ENCODE measurements at places on chromosomes 11 and 22.
A peak's percentile ranks its signal among the peaks of the same experiment; 100 is the strongest.

- peak; percentile 17 for DNase-seq
These were observed 143.2 kb upstream of the GRIA4 start for GRCh38 chr11:105466582-105467228.

GRCh38 chr11:72876147-72876546 is 61.9 kb downstream of the ATG16L2 start:
- DNase-seq = no peak

DNA sequence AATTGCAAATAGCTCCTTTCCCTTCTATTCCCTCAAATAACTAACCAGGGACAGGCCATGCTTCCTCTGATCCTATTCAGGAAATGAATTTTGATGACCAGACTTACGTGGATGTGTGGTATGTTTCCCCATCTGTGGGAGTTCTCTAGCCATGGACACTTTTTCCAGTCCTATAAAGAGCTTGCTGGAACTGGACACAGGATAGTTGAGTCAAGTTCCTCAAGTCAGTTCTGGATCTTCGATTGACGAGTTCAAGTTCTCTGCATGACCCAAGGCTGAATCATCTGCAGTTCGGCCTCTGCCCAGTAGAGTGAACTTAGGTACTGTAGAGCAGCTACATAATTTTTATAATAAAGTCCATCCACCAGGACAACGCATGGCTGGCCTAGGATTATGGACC is 52.7 kb upstream of the CCND1 start:
- peak; percentile 73 for DNase-seq

DNA sequence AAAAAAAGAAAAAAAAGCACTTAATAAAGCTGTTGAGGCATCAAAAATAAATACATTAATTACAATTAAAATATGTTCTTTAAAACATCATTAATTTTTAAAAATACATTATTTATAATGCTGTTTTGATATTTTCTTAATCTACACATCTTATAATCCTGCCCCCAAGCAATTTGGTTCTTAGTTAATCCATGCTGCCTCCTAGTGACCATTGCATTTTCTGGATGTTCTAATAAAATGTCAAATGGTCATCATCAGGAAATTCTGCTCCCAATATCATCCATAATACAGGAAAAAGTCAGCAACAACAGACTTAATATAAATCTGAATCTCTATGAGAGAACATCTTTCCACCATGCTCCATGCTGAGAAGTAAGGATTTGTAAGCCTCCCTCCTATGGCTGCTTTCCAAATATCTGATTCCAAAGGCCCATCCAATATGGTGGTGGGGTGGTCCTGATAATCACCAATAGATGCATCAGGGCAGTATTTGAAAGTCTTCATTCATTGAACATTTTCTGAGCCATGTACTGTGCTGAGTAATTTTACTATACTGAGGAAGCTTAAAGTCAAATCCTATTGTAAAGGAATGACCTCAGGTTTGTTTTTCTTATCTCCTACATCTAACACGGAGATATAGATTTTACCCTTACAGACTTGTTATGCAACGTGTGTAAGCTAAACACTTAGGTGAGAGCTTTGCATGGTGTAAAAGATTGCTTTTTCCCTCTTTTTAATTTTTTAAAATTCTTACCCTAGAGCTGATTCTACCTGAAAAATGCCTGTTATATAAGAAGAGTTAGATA is 124.7 kb upstream of the BMAL1 start:
- peak; percentile 33 for DNase-seq

GRCh38 chr11:119403021-119403420 is 20.0 kb downstream of the THY1 start:
- DNase-seq = no peak

DNA sequence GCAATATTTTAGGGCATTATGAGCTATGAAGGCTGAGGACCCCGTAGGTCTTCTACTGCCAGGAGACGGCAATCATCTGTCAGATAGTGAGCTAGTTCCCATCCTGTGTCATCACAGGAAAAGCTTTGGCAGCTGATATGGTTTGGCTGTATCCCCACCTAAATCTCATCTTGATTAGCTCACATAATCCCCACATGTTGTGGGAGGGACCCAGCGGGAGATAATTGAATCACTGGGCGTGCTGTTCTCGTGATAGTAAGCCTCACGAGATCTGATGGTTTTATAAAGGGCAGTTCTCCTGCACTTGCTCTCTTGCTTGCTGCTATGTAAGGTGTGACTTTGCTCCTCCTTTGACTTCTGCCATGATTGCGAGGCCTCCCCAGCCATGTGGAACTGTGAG is 18.1 kb downstream of the CSRP3 start:
- DNase-seq = no peak

DNA sequence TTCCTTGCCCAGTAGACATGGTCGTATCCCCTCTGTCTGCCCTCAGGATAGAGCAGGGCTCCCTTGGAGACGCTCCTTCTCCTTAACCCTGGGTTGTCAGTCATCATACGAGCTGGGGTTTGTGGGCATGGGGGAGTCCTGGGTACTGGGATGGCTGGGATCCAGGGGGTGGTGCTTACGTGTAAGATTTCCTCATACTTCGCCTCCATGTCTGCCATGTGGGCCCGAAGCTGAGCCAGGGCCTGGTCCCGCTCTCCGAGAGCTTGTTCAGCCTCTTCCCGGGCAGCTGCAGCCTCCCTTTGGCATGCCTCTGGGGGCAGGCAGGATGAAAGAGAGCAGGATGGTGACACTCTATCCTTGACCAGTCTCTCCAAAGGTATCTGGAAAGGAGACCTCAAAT is 5.3 kb downstream of the NHERF4 start:
- no peak for DNase-seq

GRCh38 chr11:109300211-109300610 is 121.8 kb upstream of the C11orf87 start:
- DNase-seq = no peak

GRCh38 chr11:94803491-94803890 is 35.3 kb downstream of the AMOTL1 start:
- DNase-seq = no peak

GRCh38 chr22:17266251-17266971 is 47.2 kb upstream of the ADA2 start:
- DNase-seq = no peak

- no peak for DNase-seq
These were observed 58.0 kb upstream of the CCND1 start for GRCh38 chr11:69582756-69583467.

GRCh38 chr22:47101321-47101885 is 339.0 kb downstream of the TBC1D22A start:
- no peak for DNase-seq

- no peak for DNase-seq
These were observed 130.9 kb downstream of the BBOX1 start for GRCh38 chr11:27171376-27171958.

DNA sequence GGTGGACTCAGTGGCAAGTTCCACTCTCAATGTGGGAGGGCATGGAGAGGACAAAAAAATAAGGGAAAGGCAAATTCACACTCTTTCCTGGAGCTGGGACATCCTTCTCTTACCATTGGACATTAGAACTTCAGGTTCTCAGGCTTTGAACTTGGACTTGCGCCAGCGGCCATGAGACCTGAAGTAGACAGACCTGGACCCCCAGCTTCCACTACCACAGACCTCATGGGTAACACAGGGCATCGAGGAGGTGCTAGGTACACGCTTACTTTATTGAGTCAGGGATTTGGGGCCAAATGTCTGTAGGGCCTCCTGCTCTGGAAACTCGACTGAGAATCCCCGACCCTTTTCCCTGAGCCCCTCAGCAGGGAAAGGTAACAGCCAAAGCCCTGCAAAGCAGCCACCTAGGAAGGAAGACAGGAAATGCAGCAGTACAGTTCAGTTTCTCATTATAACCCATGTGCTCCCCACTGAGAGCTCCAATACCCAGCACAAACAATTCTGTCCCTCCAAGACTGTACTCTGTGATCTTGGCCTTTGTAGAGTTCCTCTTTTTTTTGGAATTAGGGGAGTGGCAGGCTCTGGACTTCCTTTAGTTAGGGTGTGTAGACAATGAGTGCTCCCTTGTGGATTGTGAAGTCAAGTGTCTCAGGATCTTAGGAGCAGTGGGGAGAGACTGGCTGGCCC is 5.7 kb downstream of the CHRNA10 start:
- no peak for DNase-seq

DNA sequence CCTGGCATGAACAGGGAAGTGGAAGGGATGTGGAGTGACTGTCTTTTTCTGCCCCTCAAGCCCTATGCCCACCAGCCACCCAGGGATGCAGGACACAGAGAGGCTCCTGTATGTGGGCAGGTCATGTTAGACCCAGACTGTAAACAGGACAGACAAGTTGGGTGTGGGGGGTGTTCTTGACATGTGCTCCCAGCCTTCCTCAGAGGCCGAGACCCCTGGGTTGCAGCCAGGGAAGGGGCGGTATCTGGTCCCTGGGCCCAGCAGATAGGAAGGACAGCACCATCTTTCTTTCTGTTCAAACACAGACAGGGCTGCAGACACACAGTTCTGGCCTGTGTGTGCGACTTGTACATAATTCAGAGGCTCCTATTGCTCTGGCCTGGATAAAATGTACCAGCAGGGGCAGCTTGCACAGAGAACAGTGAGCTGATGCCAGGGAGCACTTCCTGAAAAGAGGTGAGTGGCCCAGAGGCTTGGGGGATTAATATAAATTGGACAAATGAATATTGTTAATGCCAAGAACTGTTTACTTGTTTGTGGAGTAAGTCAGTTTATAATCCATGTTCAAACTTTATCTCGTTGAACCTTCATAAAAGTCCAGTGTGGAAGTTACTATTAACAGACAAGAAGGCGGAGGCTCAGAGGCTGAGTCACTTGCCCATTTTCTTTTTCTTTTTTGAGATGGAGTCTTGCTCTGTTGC is 16.6 kb downstream of the GDPD5 start:
- DNase-seq = no peak

DNA sequence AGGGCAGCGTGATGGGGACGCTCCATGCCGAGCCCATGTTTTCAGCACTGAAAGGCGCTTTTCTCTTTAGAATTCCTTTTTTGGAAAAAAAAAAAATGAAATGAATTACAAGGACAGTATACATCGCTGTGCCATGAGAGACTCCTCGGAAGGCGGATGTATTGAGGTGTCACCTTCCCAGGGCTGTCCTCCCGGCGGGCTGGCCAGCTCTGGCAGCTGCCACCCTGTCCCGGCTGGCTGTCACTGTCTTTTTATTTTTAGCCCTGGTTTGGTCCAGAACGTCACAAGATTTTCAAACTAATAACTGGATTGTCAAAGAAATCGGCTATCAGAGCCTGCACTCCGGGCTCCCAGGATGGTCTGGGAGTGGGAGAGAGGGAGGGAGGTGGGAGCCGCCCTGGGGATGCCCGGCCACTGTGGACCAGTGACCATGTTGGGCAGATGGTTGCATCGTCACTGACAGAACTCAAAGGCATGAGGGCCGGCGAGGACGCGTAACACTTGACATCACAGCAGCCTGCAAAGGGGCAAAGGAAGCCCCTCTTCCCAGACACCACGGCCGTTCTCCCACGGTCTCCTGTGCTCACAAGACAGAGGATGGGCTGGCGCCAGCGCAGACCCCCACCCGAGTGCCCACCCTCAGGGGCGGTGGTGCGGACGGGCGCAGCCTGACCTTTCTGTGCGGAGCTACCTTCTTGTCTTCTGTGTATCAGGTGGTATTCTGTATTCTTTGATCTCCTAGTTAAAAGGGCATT is 392.9 kb downstream of the TBC1D22A start:
- DNase-seq = no peak

DNA sequence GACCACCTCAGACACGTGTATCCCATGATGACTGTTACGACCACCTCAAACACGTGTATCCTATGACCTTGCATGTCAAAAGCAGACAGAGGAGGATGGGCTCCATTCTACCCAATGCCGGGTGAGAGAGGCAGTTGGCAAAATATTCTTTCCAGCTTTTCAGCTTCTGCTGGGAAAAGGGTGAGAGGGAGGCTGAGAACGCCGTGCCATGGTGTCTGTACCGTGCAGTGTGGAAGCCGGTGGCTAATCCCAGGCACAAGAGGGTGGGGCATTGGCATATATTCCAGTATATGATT is 1478.4 kb downstream of the TBC1D22A start:
- DNase-seq = no peak

DNA sequence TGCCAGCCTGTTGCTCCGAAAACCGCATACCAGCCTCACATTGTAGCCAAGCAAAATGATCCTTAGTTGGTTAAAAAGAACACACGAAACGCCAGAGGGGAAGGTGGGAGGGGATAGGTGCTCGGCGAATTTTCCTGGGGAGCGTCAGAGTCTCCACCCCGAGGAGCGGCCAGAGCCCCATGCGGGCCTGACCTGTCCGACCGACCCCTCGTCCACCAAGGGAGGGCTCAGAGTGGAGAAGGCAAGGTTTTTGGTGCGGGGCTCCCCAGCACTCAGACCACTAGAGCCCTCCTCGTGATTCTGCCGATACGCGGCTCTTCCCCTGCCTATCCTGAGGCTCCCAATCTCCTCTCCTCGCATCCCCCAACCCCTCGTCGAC is 39.6 kb downstream of the DIXDC1 start:
- peak; percentile 34 for DNase-seq

DNA sequence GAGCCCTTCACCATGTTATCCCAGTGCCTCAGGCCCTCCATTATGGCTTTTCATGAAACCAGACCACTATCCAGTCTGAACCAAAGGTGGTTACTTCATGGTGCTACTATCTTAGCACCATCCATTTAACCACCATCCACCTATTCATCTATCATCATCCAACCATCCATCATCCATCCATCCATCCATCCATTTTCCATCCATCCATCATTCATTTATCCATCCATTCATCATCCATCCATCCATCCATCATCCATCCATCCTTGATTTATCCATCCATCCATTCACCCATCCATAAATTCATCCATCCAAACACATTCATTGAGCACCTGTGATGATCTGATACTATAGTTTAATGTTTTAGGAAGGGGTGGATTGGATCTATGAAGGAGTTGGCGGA is 93.5 kb downstream of the CCDC81 start:
- DNase-seq = no peak

GRCh38 chr11:72441752-72442207 is 7.4 kb upstream of the CLPB start:
- DNase-seq = no peak

- DNase-seq = peak; percentile 82
These were observed 51.9 kb upstream of the CLMP start for GRCh38 chr11:123246749-123247495.

GRCh38 chr11:87583931-87584330 is 546.2 kb downstream of the TMEM135 start:
- DNase-seq = no peak

- no peak for DNase-seq
These were observed 14.0 kb downstream of the CRKL start for GRCh38 chr22:20931126-20931654.

GRCh38 chr11:113240790-113241635 is 73.4 kb upstream of the TTC12 start:
- no peak for DNase-seq

- DNase-seq = no peak
These were observed 16.0 kb downstream of the KCNQ1OT1 start for GRCh38 chr11:2683806-2684205.

DNA sequence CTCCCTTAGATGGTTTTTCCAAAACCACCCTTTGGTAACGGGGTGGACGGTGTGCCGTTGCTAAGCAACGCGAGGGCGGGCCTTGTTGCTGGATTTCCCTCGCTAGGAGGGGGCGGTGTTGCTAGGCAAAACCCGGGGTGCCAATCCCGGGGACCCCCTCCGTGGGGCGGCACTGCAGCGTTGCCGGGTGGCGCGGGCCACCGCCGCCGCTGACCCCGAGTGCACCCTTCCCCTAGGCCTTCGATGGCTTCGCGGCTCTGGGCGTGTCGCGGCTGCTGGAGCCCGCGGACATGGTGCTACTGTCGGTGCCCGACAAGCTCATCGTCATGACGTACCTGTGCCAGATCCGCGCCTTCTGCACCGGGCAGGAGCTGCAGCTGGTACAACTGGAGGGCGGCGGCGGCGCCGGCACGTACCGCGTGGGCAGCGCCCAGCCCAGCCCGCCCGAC is 8.9 kb downstream of the EHBP1L1 start:
- no peak for DNase-seq

Data from AG08396 (cell line).